ENCODE measurements at places on chromosomes 7 and 10.

- no peak for DNase-seq
These were observed 36.2 kb downstream of the GNG11 start for GRCh38 chr7:93957767-93958166.

DNA sequence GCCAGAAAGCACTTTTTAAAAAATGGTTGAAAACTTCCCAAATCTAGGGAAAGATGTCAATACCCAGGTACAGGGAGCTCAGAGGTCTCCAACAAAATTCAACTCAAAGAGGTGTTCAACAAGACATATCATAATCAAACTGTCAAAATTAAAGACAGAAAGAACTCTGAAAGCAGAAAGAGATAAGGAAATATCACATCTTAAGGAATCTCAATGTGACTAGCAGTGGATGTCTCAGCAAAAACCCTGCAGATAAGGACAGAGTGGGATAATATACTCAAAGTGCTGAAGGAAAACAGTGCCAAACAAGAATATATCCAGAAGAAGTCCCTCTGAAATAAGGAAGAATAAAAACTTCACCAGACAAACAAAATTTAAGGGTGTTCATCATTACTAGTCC is 13.0 kb upstream of the GSTK1 start:
- no peak for DNase-seq

DNA sequence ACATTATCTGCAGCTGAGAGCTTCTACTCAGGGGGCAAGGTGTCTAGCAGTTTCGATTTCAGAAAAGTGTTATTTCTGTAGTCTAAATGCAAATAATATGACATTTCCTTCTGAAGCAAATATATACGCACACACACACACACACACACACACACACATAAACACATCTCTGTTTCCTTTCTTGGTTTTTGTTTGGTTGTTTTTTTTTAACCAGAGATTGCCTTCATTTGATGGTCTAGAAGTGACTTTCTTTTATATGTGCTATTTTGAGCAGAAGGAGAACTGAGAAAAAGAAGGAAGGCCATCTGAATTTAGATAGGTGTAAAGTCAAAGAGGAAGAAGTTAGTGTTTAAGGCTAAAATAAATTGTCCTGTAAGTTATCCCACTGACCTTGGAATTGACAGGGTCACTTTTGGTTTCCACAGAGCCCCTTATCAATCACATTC is 142.2 kb downstream of the TRIL start:
- no peak for DNase-seq

GRCh38 chr10:63627396-63627795 is 106.2 kb downstream of the REEP3 start:
- no peak for DNase-seq

DNA sequence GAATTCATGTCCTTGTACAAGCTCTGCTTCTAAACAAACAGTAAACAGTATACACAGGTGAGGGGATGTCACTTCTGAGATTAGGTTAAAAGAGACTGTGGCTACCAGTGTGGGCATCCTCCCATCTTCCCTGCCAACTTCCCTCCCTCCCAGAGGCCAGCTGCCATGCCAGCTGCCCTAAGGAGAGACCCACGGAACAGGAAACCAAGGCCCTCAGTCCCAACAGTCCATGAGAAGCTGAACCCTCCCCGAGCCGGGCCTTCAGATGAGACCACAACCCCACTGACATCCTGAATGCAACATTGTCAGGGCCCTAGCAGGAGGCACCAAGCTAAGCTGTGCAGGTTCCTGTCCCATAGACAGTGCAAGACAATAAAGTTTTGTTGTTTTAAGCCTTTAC is 106.1 kb downstream of the CTBP2 start:
- DNase-seq: no peak

GRCh38 chr7:75018570-75019364 is 54.3 kb downstream of the CASTOR2 start:
- no peak for DNase-seq

DNA sequence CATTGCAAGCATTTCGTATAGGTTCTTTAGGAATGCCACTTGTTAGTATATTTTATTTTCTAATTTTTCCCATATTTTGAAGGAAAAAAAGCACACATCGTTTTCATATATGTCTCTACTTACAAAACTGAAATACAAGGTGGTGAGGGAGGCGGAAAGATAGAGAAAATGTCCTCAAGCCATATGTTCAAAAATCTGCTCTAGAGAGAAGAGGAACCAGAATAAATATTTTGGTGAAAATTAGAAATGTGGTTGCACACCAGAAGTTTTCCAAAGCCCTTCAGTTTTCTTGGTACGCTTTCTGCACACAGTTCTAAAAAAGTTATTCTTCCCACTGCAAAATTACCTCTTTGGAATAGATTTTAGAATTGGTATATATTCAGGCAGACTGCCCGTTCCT is 107.4 kb upstream of the RHOBTB1 start:
- DNase-seq: no peak

DNA sequence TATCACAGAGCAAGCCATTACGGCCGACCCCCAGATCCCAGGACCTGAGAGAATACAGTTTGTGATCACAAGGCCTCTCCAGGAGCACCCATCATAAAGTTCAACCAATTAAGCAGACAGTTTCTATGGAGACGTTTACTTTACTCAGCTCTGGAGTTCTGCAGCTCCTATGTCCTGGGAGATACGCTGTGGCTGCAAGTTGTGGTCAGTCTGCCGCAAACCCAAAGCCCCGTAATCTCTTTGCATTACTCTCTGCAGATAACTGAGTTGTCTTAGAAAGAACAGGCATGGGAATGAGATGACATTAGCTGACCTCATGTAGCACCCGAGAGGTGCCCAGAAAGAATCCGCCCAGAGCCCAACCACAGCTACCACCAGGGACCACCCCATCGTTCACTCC is 305.1 kb downstream of the FGFR2 start:
- DNase-seq: no peak

DNA sequence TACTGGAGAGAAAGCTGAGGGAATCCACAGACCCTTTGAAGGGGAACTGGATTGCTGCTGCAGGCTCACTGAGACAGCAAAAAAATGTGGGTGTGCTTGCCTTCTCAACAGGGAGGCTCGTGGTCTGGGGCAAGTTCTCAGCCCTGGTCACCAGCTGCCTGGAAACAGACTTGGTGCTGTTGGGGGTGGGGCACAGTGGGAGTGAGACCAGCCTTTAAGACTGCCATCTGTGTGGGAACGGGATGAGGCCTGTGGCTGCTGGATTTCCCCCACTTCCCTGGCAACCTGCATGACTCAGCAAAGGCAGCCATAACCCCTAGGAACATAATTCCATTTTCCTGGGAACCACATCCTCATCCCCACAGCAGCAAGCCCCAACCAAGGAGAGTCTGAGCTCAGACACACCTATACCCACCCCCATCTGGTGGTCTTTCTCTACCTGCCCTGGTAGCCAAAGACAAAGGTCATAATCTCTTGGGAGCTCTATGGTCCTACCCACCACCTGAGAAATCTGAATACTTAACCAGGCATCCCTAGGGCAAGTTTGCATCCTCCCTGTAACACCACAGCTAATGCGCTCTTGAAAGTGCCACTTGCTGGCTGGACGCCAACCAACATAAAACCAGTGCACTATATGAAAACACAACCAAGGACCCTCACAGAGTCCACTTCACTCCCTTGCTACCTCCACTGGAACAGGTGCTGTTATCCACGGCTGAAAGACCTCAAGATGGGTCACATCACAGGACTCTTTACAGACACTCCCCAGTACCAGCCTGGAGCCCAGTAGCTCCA is 45.0 kb upstream of the TFEC start:
- DNase-seq: no peak

- no peak for DNase-seq
These were observed 177.3 kb upstream of the GRB10 start for GRCh38 chr7:50959991-50960390.

DNA sequence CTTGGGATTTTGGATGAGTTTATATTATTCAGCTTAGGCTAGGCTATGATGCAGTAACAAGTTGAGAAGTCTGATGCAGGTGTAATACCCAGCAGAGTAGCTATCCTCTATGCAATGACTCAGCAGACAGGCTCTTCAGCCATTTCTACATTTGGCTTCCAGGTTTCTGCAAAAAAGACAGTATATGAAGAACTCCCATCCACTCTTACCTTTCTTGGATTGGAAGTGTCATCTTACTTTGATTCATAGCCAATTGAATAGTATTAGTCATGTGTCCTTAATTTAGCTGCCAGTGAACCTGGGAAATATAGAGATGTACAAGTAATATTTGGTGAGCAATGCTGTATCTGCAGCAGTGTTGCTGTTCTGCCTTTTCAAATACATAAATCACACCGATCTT is 127.8 kb upstream of the NPSR1 start:
- DNase-seq: no peak

- DNase-seq: no peak
These were observed 272.6 kb downstream of the DOCK4 start for GRCh38 chr7:111933609-111934008.

GRCh38 chr7:29216128-29216527 is 21.6 kb downstream of the CHN2 start:
- DNase-seq: no peak

DNA sequence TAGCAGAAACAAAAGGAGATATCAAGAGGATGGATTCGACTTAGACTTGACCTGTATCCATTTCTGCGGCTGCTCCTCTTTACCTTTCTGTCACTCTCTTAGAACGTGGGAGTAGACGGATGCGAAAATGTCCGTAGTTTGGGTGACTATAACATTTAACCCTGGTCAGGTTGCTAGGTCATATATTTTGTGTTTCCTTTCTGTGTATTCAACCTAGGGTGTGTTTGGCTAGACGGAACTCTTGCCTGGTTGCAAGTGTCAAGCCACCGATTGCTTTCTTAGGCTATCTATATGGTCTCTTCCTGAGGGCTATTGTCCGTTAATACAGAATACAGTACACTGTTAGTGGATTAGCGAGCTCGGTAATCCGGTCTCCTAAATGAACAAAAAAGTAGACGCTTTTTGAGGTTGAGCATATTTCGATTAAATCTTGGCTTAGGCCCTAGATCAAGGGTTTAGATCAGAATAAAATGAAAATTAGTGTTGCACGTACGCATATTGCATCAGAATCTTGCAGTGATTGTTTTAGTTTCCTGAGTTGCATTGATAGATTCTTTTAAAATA is 1.2 kb downstream of the PTEN start:
- no peak for DNase-seq

- no peak for DNase-seq
These were observed 11.6 kb downstream of the PDZD7 start for GRCh38 chr10:101019440-101019703.

- DNase-seq: no peak
These were observed 186.2 kb downstream of the BICC1 start for GRCh38 chr10:58698777-58699356.

- no peak for DNase-seq
These were observed 97.7 kb upstream of the RPA3 start for GRCh38 chr7:7816084-7816483.

- no peak for DNase-seq
These were observed 1.3 kb upstream of the TRIM24 start for GRCh38 chr7:138458576-138459412.

DNA sequence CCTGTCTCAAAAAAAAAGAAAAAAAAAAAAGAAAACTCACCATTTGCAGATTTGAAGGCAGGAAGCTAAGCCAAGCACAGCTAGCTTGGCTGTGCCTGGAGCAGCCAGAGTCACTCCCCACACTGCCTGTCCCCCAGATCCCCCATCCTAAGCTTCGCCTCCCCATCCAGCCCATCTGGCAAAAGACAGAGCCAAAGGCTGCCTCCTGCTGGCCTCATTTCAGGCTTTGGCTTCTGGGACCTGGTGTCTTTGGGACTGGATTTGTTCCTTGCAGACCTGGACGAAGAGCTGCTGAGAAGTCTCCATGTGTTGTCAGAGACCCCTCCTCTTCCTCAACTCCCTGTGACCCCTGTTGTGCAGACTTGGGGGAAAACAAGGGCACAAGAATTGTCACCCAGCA is 8.1 kb downstream of the ASL start:
- DNase-seq: no peak

- DNase-seq: no peak
These were observed 510.2 kb downstream of the RPS24 start for GRCh38 chr10:78543749-78544362.

GRCh38 chr7:132636581-132636980 is 60.3 kb upstream of the PLXNA4 start:
- no peak for DNase-seq
